ENCODE measurements at places on chromosomes 3 and 15.

GRCh38 chr15:87557881-87558280, 698.7 kb downstream of the NTRK3 start:
- DNase-seq, result no peak

DNA sequence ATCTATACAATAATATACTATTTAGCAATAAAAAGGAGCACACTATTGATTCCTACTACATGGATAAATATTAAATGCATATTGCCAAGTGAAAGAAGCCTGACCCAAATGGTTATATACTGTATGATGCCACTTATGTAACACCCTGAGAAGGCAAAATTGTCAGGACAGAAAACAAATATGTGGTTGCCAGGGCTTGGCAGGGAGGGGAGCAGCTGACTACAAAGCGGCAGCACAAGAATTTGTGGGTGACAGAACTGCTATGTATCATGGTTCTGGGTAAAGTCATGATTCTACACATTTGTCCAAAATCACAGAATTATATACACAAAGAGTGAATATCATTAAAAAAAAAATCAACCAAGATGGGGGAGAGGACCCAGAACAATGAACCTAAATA, 22.5 kb downstream of the TBC1D2B start:
- DNase-seq, result no peak

DNA sequence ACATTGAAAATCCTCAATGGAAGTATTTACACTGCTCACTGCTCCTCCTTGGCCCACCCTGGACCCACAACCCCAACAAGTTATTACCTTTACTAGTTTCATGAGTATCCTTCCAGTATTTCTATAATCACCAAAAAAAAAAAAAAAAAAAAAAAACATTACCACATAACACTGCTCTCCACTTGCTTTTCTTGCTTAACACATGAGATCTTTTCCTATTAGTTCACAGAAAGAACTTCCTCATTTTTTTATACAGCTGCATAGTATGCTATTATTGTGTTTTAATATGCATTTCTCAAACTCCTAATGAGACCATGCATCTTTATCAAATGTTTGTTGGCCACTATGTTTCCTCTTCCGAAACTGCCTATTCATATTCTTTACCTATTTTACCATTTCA, 14.6 kb downstream of the GABPB1 start:
- no peak for DNase-seq

DNA sequence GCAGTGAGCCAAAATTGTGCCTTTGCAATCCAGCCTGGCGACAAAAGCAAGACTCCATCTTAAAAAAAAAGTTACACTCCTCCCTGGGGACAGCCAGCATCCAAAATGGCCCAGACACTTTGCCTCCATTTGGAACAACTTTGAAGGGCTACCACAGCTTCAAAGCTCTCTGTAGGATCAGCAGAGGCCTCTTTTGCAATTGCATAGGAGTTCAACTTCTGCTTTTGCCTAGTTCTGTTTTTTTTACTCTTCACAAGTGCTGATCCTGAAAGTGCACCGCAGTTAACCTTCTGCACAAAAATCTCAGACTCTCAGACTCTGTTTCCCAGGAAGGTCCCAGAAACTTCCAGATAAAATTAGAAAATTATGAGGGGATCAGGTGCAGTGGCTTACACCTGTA, 25.2 kb upstream of the SLC4A7 start:
- DNase-seq, result no peak

DNA sequence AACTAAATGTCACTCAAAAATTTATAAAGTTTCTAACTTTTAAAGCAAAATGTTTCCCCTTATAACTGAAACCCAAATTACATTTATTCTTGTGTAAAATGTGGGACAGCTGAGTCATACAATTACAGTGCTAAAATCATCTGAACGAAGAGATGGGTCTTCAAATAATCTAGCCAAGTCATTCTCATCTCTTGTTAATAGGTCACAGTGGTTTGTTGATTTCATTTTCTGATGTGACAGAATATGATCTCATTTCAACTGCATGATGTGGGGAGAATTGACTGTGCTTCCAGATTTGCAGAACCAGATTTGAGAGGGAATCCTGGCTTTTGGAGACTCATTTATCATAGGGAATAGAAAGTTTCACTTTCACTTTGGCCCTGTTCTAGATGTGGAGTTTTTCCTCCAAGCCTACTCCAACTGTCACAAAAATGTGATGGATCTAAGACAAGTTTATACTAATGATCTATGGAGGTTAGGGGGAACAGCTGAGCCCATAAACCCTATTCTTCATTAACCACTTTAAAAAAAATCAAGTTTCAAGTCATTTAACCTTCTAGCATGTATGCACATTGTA, 685.0 kb downstream of the PDCD6IP start:
- DNase-seq, result no peak

DNA sequence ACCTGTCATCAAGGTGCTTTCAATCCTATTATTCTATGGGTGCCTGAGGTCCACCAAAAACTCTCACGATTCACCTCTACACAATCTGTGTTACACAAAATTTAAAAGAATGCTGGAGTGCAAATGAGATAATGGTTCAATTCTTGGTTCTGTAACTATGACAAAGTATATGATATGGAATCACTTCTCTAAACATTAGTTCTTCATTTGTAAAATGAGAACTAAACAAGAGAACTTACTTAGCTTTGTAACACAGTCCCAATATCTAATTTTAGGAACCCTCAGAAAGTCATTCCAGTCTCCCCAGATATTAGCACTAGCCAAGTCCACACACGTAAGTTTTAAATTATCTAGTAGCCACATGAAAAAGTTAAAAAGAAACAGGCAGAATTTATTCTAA, 111.5 kb downstream of the TBL1XR1 start:
- no peak for DNase-seq

DNA sequence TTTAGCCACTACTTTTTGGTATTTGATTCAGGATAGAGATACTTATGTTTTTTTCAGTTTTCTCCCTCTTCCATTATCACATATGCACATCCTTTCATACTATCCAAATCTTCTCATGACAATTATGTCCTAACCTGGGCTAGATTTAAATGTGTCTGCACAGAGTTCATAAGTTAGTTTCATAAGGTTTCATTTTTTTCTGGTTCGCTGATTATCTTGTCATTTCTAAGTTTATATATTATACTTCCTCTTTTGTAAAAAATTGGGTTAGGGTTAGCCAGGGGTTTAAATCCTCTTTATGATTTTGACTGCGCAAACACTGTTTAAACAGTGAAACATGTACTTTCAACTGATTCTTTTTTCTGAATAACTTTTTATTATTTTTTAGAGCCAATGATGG, 148.6 kb downstream of the SST start:
- no peak for DNase-seq

Measured in colonic mucosa (tissue), 4 donors.